Activated CD4-positive, alpha-beta T cell treated with anti-CD3 and anti-CD28 coated beads for 36 hours (primary cell): ENCODE measurements at places on chromosomes 3 and 15.

- H3K27ac ChIP-seq, result no peak overlapping the region
- H3K4me1 ChIP-seq, result no peaks in the 10 kb centered on the region
Observed at GRCh38 chr15:71282076-71282475, 166.8 kb downstream of the THSD4 start.

DNA sequence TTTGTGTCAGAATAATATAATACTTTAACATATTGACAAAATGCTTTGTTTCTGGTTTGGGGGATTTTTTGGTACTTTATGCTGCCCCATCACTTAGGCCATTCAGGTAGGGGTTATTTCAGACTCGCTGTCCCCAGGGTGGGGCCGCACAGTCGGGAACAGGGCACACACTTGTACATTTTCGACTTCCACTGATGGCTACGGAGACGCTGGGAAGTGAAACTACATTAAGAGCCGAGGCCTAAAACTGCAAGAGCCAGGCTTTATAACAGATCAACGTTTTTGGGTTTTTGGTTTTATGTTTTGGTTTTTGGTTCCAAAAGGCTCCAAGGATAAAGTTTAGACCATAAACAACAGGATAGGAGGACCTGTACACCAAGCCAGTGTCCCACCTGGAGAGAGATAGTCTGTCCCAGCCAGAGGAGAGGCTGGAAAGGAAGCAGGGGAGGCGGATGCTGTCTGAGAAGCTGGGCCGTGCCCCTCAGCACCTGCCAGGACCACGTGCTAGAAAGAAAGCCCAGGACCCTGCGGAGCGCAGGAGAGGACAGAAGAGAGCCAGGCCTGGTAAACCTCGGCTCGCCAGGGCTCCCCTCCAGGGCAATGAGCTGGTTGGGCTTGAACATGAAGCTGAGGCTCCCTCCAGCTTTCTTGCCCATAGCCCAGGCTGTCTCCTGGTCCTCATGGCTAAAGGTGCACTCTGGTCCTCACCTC lies 111.7 kb downstream of the CHSY1 start:
- H3K27me3 ChIP-seq, result peaks cover 3% of the 10 kb centered on the region
- no peaks in the 10 kb centered on the region for H3K36me3 ChIP-seq
- H3K4me3 ChIP-seq, result no peak overlapping the region
- peaks cover 19% of the 10 kb centered on the region for H3K4me1 ChIP-seq
- no peak for DNase-seq

GRCh38 chr3:175082631-175083030 lies 223.5 kb downstream of the NAALADL2 start:
- H3K4me3 ChIP-seq, result no peak overlapping the region
- DNase-seq, result no peak
- H3K27ac ChIP-seq, result no peak overlapping the region
- no peaks in the 10 kb centered on the region for H3K4me1 ChIP-seq
- no peaks in the 10 kb centered on the region for H3K27me3 ChIP-seq

- no peaks in the 10 kb centered on the region for H3K36me3 ChIP-seq
- H3K27me3 ChIP-seq, result peaks cover 28% of the 10 kb centered on the region
- H3K4me3 ChIP-seq, result no peak overlapping the region
- H3K4me1 ChIP-seq, result peaks cover 6% of the 10 kb centered on the region
- no peak for DNase-seq
- no peak overlapping the region for H3K27ac ChIP-seq
Observed at GRCh38 chr3:53500165-53500777, 5.9 kb downstream of the CACNA1D start.

DNA sequence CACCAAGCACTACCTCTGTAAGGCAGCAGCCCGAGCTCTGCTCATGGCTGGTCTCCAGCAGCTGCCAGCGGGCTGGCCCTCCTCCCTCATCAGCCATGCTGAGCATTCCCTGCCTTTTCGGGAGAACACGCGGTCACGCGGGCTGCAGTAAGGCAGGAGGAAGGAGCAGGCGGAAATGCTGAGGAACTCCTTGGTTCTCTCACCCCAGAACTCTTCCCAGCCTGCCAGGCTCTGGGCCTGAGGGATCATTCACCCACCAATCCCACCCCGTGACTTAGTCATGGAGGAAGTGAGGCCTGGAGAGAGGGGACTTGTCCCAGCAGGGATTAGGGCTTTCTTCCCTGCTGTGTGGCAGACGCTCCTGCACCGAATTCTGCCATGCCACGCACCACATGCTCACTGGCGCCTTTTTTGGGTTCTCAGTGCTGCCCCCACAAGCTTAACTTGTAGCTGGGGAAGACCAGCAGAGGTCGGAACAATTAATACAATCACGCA lies 42.9 kb upstream of the RPL32 start:
- no peak for DNase-seq
- peaks cover 11% of the 10 kb centered on the region for H3K4me1 ChIP-seq
- H3K27me3 ChIP-seq, result peaks cover 10% of the 10 kb centered on the region
- no peak overlapping the region for H3K4me3 ChIP-seq
- no peak overlapping the region for H3K27ac ChIP-seq

DNA sequence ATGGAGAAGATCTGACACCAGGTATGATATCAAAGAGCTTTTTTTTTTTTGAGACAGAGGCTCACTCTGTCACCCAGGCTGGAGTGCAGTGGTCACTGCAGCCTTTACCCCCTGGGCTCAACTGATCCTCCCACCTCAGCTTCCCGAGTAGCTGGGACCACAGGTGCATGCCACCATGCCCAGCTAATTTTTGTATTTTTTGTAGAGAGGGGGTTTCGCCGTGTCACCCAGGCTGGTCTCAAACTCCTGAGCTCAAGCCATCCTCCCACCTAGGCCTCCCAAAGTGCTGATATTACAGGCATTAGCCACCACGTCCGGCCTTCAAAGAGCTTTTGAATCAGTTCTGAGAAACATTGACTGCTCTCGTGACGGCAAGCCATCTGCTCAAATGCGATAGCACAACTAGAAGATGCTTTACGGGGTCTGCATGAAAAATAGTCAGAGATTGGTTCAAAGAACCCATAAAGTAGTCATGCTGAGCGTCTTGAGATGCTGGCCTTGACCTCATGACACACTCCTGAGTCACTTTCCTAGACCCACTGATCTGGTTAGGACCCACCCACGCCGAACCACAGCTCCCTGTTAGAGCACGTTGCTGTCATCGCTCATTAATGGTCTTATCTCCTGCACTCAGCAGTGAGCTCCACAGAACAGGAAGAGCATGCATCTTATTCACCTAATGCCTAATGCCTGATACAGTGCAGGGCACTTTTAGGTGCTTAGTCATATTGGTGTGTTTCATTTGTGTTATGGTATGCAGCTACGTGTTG lies 57.0 kb upstream of the NR2F2 start:
- H3K4me3 ChIP-seq, result no peak overlapping the region
- H3K27ac ChIP-seq, result no peak overlapping the region
- peak; percentile 32 for DNase-seq
- H3K4me1 ChIP-seq, result no peaks in the 10 kb centered on the region

DNA sequence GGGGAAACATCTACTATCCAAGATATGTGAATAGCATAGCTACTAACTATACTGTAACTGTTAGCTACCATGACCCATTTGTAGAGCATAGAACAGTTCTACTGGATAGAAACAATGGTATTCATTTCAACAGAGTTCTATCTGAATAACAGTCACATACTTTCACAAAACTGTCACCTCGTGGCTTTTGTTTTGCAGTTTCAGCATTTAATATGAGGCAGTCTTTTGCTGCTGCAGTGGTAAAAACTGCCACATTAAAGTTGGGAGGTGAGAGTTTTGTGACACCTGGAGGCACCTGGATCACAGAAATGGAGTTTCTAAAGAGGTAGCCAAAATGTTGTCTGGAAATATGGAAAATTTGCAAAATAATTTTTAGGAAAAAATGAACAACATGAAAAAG lies 578.0 kb downstream of the UNC13C start:
- no peaks in the 10 kb centered on the region for H3K4me1 ChIP-seq
- no peak overlapping the region for H3K27ac ChIP-seq
- no peak overlapping the region for H3K4me3 ChIP-seq
- no peak for DNase-seq
- H3K36me3 ChIP-seq, result no peaks in the 10 kb centered on the region

DNA sequence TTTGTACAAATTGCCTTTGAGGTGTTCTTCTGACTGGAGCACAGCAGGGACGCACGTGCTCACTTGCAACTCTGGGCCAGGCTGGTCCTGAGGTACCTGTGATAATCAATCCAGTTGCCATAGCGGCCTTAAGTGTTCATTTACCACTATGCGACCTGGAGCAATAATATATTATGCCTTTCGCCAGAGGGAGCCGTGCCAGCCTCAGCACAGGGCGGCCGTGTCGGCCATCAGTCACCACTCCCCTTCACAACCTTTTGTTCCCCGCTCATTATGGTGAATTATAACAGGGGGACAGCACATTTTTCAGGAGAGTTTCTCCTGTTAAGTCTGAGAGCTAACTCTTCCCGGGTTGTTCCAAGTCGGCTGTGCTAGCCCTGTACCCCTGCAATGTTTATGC lies 289.7 kb downstream of the RORA start:
- H3K36me3 ChIP-seq, result no peaks in the 10 kb centered on the region
- no peak for DNase-seq
- H3K27me3 ChIP-seq, result peaks cover 2% of the 10 kb centered on the region

DNA sequence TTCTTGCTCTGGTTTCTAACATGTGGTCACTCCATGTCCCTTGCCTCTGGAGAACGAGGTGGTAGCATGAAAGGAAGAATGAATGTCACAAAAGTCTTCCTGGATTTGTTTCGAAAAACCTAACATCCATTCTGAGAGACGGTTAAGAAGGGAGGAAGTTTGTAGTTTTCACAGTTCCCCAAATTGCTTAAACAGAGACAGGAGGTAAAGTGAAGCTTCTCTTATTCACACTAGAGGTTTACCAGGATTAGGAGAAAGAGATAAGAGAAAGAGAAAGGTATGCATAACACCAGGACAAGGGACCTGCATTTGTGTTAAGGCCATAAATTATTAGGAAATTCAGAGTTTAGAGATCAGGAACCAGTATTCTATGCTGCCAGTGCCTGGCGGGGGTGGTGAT lies 228.1 kb downstream of the CPNE4 start:
- H3K36me3 ChIP-seq, result no peaks in the 10 kb centered on the region
- H3K4me3 ChIP-seq, result no peak overlapping the region
- H3K27me3 ChIP-seq, result peaks cover 11% of the 10 kb centered on the region

- H3K27me3 ChIP-seq, result peaks cover 2% of the 10 kb centered on the region
- no peak for DNase-seq
- no peaks in the 10 kb centered on the region for H3K4me1 ChIP-seq
- H3K4me3 ChIP-seq, result no peak overlapping the region
Observed at GRCh38 chr3:69963643-69964042, 35.9 kb upstream of the SAMMSON start.

DNA sequence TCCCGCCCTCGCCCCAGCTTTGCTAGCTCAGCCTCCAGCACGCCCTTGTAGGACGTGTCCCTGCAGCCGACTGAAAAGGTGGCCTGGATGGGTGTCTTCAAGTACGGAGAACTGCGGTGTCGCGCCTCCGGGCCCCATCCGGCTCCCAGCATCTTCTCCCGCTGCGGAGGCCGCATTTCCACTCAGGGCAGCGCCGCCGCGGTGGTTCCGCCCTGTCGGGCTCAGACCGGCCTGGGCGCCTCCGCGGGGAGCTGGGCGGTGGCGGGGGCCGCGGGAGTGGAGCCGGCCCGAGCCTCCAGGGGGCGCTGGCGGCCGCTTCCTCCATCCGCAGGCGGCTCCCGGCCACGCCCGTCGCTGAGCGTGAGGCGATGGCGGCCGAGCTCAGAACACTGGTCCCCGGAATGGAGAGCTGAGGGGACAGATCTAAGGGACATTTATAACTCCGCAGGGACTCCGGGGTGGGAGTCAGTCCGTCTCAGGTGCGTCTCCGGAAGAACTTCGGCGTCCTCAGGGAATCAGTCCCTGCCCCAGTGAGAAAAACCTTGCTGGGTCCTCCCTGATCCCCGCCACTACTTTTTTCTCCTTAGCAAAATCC lies 13.6 kb upstream of the SMCO1 start:
- peaks cover 8% of the 10 kb centered on the region for H3K4me1 ChIP-seq
- peaks cover 2% of the 10 kb centered on the region for H3K27me3 ChIP-seq
- peak overlapping the region; percentile 72 for H3K27ac ChIP-seq
- no peaks in the 10 kb centered on the region for H3K36me3 ChIP-seq
- peak; percentile 93 for DNase-seq
- H3K4me3 ChIP-seq, result peak overlapping the region; percentile 74

DNA sequence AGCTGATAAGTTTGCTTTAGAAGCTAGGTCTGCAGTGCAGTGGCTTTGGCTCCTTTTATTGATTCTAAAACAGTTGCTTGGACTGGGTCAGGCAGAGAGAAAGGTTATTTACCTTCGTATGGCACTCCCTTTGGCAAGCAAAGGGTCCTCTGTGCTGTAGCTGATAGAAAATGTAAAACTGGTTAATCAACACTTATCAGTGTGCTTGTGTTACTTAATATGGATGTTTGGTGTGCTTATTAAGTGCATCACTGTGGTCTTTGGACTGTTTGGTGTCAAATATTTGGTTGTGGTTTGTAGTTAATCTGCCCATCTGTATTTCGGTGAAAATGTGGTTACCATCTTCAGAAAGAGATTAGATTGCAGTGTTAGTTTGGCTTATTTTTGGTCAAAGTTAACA lies 16.0 kb downstream of the UBE2E2 start:
- H3K27me3 ChIP-seq, result no peaks in the 10 kb centered on the region
- H3K4me1 ChIP-seq, result peaks cover 11% of the 10 kb centered on the region
- DNase-seq, result no peak

- peak; percentile 71 for DNase-seq
- H3K4me3 ChIP-seq, result peak overlapping the region; percentile 4
- no peaks in the 10 kb centered on the region for H3K36me3 ChIP-seq
- peaks cover 40% of the 10 kb centered on the region for H3K27me3 ChIP-seq
- H3K27ac ChIP-seq, result no peak overlapping the region
- peaks cover 6% of the 10 kb centered on the region for H3K4me1 ChIP-seq
Observed at GRCh38 chr15:48190932-48191573, 412 bp upstream of the CTXN2 start.

GRCh38 chr15:80153900-80154299 lies 1.1 kb downstream of the FAH start:
- H3K36me3 ChIP-seq, result peaks cover 9% of the 10 kb centered on the region
- H3K4me1 ChIP-seq, result peaks cover 27% of the 10 kb centered on the region
- peak overlapping the region; percentile 88 for H3K27ac ChIP-seq
- H3K27me3 ChIP-seq, result no peaks in the 10 kb centered on the region
- peak overlapping the region; percentile 93 for H3K4me3 ChIP-seq
- DNase-seq, result no peak

DNA sequence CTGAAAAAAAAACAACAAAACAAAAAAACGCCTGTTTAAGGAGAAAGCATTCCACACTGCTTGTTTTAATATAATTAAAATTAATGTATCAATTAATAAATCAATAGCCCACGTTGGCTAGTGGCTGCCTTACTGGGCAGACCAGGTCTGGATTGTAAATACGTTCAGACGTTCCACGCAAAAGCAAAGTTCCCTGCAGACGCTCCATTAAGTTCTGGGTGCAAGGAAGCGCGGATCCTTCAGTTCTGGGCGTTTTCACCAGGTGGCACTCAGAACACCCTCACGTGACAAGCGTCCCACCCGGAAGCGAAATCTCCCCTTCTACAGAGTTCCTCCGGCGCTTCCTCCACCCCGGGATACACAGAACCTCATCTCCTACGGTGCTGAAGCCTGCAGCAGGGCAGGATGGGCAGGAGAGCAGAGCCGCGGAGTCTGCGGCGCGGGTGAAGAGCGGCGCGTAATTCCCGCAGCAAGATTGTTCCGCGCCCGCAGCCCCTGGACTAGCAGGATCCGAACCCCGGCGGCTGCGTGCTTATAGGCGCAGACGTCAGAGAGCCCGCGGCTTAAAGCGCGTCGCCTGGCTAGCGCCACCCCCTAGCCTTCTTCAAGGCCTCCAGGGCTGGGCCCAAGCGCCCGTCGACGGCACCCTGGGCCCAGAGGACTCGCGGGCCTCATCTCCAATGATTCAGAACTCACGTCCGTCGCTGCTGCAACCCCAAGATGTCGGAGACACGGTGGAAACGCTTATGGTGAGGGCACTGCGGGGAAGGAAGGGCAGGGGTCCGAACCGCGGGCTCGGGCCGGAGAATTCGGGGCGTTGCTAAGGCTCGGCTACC lies at the start of gene SLC25A38:
Gene SLC25A38 (plus strand): TSS at position 326 of the 836 bp plus-strand sequence. CDS start 355 bp downstream, at position 681.
- H3K4me3 ChIP-seq, result peak within 1 kb of the TSS; percentile 97
- H3K27ac ChIP-seq, result peak within 1 kb of the TSS; percentile 97
- no peaks in the 10 kb centered on the region for H3K27me3 ChIP-seq
